HepG2 (cell line): ENCODE measurements at places on chromosomes 5 and 9. TPM values are rescaled to one million over a fixed set of nuclear protein-coding genes. Genes with fewer than 3 reads are reported as not detected.

- H3K4me1 ChIP-seq, result no peaks in the 10 kb centered on the region
- DNase-seq, result no peak
- H3K4me3 ChIP-seq, result no peak overlapping the region
- no peak overlapping the region for H3K27ac ChIP-seq
Measured at GRCh38 chr5:15338546-15338945, 161.4 kb upstream of the FBXL7 start.

- H3K4me1 ChIP-seq, result peaks cover 55% of the 10 kb centered on the region
- H3K27me3 ChIP-seq, result no peaks in the 10 kb centered on the region
- H3K36me3 ChIP-seq, result peaks cover 88% of the 10 kb centered on the region
- H3K4me3 ChIP-seq, result no peak overlapping the region
Measured at GRCh38 chr9:108900176-108900575, 33.7 kb downstream of the ELP1 start.

GRCh38 chr5:60184606-60185005 is 291.1 kb upstream of the PDE4D start:
- H3K4me1 ChIP-seq, result no peaks in the 10 kb centered on the region
- no peak overlapping the region for H3K27ac ChIP-seq
- peaks cover 1% of the 10 kb centered on the region; the same call in 1 of the 2 replicates for H3K36me3 ChIP-seq
- H3K27me3 ChIP-seq, result no peaks in the 10 kb centered on the region
- no peak overlapping the region for H3K4me3 ChIP-seq

GRCh38 chr5:15013654-15014463 is 142.3 kb upstream of the ANKH start:
- no peak overlapping the region for H3K27ac ChIP-seq
- DNase-seq, result peak; percentile 75
- no peaks in the 10 kb centered on the region for H3K27me3 ChIP-seq
- H3K4me3 ChIP-seq, result no peak overlapping the region; the same call in 1 of the 2 replicates

DNA sequence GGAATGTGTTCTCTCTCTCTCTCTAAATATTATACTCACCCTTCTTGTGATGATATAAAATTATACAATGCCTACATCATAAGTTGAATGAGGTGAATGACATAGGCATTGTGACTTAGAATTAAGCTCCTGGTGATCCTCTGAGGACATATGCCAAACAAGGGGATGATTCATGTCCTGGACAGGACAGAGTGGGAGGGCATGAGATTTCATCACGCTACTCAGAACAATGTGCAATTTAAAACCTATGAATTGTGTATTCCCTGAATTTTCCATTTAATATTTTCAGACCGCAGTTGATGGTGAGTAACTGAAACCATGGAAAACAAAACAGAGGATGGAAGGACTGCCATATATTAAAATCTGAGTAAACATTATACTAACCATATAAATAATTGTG is 782.2 kb upstream of the NUDT12 start:
- no peaks in the 10 kb centered on the region for H3K36me3 ChIP-seq
- no peaks in the 10 kb centered on the region for H3K4me1 ChIP-seq
- H3K4me3 ChIP-seq, result no peak overlapping the region
- no peaks in the 10 kb centered on the region for H3K27me3 ChIP-seq

- H3K27me3 ChIP-seq, result no peaks in the 10 kb centered on the region
- no peaks in the 10 kb centered on the region for H3K4me1 ChIP-seq
- no peak overlapping the region for H3K27ac ChIP-seq
- no peak for DNase-seq
Measured at GRCh38 chr9:86575825-86576525, 221.8 kb upstream of the TUT7 start.

- no peak for DNase-seq
- H3K27ac ChIP-seq, result no peak overlapping the region
- H3K27me3 ChIP-seq, result no peaks in the 10 kb centered on the region
- H3K36me3 ChIP-seq, result no peaks in the 10 kb centered on the region
Measured at GRCh38 chr9:106066940-106067524, 372.7 kb downstream of the TMEM38B start.

GRCh38 chr5:66348387-66349125 is 204.5 kb downstream of the SREK1 start:
- DNase-seq, result no peak
- no peak overlapping the region for H3K4me3 ChIP-seq
- peaks cover 3% of the 10 kb centered on the region; the same call in 1 of the 3 replicates for H3K27me3 ChIP-seq
- H3K4me1 ChIP-seq, result no peaks in the 10 kb centered on the region

GRCh38 chr5:138665261-138665660 is 88.0 kb upstream of the CTNNA1 start:
- no peak overlapping the region for H3K4me3 ChIP-seq
- no peak overlapping the region for H3K27ac ChIP-seq
- H3K4me1 ChIP-seq, result peaks cover 24% of the 10 kb centered on the region
- no peak for DNase-seq

- H3K36me3 ChIP-seq, result no peaks in the 10 kb centered on the region
- H3K27me3 ChIP-seq, result no peaks in the 10 kb centered on the region
- no peak overlapping the region for H3K4me3 ChIP-seq
- H3K4me1 ChIP-seq, result no peaks in the 10 kb centered on the region
Measured at GRCh38 chr5:87051502-87052113, 216.1 kb upstream of the RASA1 start.

GRCh38 chr9:16718952-16719351 is 151.5 kb downstream of the BNC2 start:
- no peaks in the 10 kb centered on the region for H3K4me1 ChIP-seq
- H3K27ac ChIP-seq, result no peak overlapping the region
- H3K4me3 ChIP-seq, result no peak overlapping the region

GRCh38 chr5:124583469-124584350 is 162.7 kb downstream of the ZNF608 start:
- H3K27ac ChIP-seq, result no peak overlapping the region
- H3K27me3 ChIP-seq, result no peaks in the 10 kb centered on the region
- H3K4me1 ChIP-seq, result peaks cover 58% of the 10 kb centered on the region
- peak; percentile 65 for DNase-seq
- H3K36me3 ChIP-seq, result no peaks in the 10 kb centered on the region

- no peaks in the 10 kb centered on the region for H3K27me3 ChIP-seq
- H3K27ac ChIP-seq, result peak overlapping the region; percentile 2
- DNase-seq, result peak; percentile 27
- H3K4me3 ChIP-seq, result no peak overlapping the region
Measured at GRCh38 chr9:15304632-15305031, 2.4 kb downstream of the TTC39B start.

DNA sequence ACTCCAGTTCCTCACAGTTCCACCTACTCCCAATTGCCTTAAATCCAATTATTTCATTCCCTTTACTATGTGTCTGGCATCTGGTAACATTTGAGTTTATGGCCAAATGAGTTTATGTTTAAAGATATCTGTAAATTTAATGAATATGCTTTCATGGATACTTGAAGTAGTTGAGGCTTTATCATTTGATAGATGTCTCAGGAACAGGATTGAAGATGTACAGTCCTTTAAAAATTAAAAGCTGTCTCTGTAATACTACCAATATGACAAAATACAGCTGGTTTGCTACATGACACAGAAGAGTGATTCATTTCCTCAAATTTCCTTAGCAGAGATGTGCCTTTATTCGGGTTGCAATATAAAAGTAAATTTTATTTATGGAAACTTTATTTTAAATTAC is 2326.0 kb upstream of the ACO1 start:
- H3K4me1 ChIP-seq, result no peaks in the 10 kb centered on the region
- no peaks in the 10 kb centered on the region for H3K27me3 ChIP-seq
- no peaks in the 10 kb centered on the region for H3K36me3 ChIP-seq
- DNase-seq, result no peak
- no peak overlapping the region for H3K4me3 ChIP-seq

DNA sequence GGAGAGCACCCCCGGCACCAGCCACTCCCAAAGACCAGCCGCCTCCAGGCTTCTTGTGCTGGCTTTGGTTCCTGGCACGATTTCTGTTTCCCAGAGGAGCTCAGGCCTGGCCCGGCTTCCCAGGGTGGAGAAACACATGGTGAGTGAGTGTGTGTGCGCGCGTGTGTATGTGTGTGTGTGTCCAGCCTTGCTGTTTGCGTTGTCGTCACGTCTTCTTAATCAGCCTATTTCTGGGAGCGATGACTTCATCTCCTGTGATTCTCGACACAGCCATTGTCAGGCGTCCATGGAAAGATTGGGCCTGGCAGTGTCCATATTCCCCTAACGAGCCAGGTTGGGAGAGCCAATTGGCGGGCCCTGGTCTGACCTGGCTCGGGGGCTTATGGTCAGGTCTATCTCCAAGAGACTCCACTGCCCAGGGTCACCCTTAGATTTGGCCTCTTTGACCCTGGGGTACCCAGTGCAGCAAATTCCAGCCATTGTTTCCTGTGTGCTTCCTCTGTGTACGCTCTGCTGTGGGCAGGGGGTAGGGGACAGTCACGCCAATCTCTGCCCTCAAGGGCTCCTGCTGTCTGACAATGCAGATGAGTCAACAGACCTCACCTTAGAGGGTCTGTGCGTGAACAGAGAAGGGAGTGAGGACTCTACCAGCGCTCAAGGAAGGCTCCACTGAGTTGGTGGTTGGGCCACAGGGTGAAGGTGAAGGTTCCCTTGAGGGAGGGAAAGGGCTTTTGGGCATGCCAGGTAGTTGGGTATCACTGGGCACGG is 73.8 kb downstream of the DAB2IP start:
- no peak overlapping the region for H3K27ac ChIP-seq
- H3K4me3 ChIP-seq, result no peak overlapping the region
- peaks cover 6% of the 10 kb centered on the region; the same call in 1 of the 2 replicates for H3K4me1 ChIP-seq
- DNase-seq, result no peak
- H3K36me3 ChIP-seq, result no peaks in the 10 kb centered on the region

GRCh38 chr5:115723220-115723619 is 93.2 kb downstream of the CDO1 start:
- DNase-seq, result no peak
- H3K4me3 ChIP-seq, result no peak overlapping the region
- H3K27me3 ChIP-seq, result no peaks in the 10 kb centered on the region
- H3K4me1 ChIP-seq, result no peaks in the 10 kb centered on the region

The SPINK6 gene
- not detected in 2 replicates for total RNA-seq

The ECM2 gene
- total RNA-seq, result not detected in 2 replicates

The ZNF454 gene
- not detected in 2 replicates for total RNA-seq

The SRP19 gene
- total RNA-seq, result 143 and 214 TPM in 2 replicates

The EGFLAM gene
- total RNA-seq, result not detected in 2 replicates

The TRPM3 gene
- total RNA-seq, result not detected in 2 replicates

The LHX6 gene
- 0.70 and 1.3 TPM in 2 replicates for total RNA-seq

The FOXD4L6 gene
- 0.11 TPM in 1 of 2 replicates, not detected in the other for total RNA-seq
